Urinary bladder (tissue), 4 donors: ENCODE measurements at places on chromosomes 4 and X. TPM values are rescaled to one million over a fixed set of nuclear protein-coding genes. Genes with fewer than 3 reads are reported as not detected.
A peak's percentile ranks its signal among the peaks of the same experiment; 100 is the strongest.

Gene PCDH10
- polyA plus RNA-seq: 4.0 TPM

Gene CSAG1
- not detected for polyA plus RNA-seq

Gene HPGDS
- polyA plus RNA-seq: 1.5 TPM

GRCh38 chr4:26780539-26780938, 80.1 kb upstream of the STIM2 start:
- DNase-seq: no peak

DNA sequence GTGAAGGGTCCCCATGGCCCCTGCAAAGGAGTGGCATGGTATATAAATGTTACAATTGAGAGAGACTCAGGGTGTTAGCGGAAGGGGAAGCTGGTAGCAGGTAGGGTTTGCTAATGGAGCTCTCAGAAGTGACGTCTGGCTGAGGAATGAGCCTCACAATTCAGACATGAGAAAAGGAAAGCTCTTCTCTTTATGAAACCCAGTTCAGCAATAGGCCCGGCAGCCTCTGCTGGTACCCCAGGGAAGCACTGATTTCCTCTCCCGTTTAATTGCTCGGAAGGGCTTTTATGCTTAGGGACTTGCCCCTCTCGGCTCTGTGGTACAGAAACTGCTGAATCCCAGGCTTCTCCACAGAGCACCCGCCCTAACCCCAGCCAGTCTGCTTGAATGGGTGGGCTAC, 19.4 kb upstream of the AFAP1 start:
- DNase-seq: no peak

- DNase-seq: no peak
These were observed 66.9 kb upstream of the PROM1 start for GRCh38 chr4:16150716-16151115.

GRCh38 chrX:21166272-21166982, 207.8 kb upstream of the CNKSR2 start:
- DNase-seq: no peak

DNA sequence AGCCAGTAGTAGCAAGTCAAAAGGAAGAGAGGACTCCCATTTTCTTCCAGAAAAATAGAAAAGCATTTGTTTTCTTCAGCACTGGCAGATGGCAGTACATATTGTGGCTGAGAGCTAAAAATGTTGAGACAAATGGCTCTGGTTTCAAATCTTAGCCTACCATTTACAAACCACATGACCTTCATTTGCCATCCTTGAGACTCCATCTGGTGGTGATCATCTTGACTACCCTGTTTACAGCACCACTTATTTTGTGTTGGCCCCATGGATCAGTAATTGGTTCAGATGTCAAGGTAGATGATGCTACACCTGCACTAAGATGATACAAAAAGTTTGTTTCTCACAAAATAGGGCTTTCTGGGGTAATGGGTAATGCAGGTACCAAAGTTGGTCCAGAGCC, 951.8 kb upstream of the IGFBP7 start:
- DNase-seq: no peak

DNA sequence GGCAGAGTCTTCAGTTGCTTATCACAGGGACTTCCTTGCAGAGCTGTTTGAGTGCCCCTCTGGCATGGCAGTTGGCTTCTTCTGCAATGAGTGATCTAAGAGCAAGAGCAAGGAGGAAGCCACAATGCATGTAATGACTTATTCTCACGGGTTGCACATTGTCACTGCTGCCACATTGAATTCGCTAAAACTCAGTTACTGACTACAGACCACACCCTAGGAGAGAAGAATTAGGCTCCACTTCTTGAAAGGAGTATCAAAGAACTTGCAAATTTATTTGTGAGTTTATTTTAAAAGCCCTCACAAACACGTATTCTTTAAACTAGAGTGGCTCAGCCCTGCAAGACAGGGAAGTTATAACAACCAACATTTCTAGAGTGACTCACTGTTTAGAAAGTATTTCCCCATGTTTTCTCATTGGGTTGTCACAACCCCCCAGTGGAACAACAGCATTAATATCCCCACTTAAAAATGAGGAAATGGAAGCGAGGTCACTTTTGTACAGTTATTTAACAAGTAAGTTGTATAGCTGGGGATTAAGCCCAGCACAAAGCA, 32.4 kb upstream of the RBPJ start:
- no peak for DNase-seq

- DNase-seq: no peak
These were observed 34.2 kb downstream of the COX7B2 start for GRCh38 chr4:46874811-46875210.

DNA sequence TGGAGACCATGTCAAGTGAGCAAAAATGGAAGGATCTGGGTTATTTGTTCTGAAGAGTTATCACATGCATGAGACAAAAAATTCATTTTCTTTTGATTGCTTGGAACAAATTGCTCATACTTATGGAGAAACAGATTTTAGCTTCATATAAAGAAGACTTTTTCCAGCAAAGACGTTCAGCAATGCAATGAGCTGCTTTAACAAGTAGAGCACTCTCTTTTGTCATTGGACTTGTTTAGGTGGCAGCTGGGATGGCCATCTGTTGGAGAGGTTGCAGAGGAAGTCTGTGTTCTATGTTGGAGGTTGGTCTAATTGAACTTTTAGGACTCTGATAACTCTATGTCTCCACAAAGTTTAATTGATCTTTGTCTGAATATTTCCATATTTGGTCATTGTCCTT, 19.9 kb upstream of the CEP135 start:
- no peak for DNase-seq

GRCh38 chrX:47540754-47541538, 20.1 kb upstream of the ARAF start:
- peak; percentile 75 for DNase-seq
